ENCODE measurements at places on chromosomes 2 and 18.

GRCh38 chr2:69223759-69224511, 163.1 kb downstream of the GFPT1 start:
- no peak for DNase-seq

DNA sequence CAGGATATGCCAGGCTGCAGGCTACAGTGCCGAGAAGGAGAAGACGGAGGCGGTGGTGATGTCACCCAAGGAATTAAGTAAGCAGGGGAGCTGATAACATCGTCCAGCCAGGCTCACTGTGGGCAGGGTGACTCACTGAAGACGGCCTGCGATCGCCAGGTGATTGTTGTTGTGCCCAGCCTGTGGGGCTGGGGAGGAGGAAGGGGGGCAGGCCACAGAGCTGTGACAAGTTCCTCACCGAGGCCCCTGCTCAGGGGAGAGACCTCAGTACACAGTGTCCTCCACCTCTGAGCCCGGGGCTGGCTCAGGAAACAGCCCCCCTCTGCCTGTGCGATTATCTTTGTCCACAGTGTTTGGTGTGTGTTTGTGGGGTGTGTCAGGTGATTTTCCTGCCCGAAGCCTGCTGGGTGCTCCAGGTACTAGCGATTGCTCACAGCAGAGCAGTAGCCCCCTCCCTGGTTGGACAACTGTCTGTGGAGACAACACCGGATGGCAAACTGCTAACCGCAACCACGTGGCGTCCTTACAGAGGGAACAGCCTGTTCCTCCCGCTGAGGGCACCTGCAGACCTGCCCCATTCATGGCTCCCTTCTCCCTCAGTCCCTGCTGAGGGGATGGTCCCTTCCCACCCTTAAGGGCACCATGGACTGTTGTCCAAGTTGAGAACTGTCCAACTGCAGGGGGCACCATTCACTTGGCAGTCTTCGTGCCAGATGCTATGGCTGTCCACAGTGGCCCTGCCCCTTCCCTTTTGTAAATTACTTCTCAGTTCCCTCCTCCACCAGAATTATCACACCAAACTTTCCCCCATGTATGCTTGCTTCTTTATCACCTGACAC, 95.1 kb downstream of the ZFP36L2 start:
- peak; percentile 61 for DNase-seq

DNA sequence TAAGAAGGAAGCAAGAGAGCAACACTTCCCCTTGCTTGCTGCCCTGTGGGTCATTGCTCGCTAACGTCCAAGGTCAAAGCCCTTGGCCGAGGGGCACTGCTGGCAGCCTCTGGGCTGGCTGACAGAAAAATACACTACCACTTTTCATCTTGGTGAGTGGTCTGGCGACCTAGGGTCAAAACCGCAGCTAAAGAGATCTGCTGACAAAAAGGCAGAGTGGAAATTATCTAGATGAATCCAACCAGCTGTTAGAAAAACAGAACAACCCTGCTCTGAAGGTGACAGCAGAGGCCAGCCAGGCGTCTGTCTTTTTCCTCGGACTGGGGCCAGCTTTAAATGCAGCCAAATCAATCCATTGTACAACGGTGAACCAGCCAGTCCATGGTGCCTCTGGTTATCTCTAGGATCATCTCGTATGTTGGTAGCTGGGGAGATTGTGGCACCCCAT, 92.6 kb downstream of the CD8B2 start:
- no peak for DNase-seq

DNA sequence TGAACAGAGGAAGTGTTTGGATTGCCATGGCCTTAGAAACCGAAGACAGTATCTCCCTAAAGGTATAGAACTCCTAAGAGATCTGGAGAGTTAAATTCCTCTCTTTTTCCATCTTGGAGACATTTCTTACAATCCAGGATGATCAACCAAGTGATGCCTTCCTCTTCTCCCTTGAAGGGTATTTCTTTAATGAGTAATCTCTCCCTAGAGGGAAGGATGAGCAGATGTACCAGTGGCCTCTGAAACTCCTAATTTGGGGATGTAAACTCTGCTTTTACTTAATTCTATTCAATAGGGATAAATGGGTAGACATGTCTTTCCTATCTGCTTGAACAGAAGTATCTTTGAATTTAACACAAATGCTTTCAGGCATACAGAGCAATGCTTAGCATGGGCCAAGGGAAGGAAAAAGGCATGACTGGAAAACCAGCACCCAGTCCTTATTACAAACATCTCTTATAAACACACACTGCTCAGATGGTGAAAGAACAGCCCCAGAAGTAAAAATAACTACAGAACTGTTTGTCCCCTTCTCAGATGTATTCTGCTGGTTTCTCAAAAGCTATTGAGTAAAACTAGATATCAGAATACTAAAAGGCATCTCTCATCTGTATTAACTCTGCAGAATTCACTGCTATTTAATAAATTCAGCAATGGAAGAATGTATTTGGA, 4.7 kb upstream of the THNSL2 start:
- DNase-seq: no peak

GRCh38 chr18:68447286-68447685, 267.6 kb downstream of the TMX3 start:
- DNase-seq: no peak

DNA sequence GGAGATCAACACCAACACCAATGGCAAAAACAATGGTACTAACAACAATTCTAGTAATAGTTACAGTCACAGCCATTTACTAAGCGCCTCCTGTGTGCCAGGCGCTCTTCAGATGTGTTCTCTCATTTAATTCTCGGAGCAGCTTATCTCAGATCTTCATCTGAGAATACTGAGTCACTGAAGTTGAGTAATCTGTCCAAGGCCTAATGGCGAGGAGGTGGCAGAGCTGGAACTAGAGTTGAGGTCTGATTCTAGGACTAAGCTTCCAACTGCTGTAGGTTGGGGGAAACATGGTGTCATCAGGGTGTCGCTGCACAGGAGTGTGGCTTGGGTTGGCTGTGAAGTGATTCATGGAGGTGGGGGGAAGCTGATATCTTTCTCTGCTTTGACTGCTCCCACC, 156.1 kb downstream of the DYSF start:
- DNase-seq: no peak

GRCh38 chr2:53576166-53576565, 191.4 kb upstream of the CHAC2 start:
- no peak for DNase-seq

DNA sequence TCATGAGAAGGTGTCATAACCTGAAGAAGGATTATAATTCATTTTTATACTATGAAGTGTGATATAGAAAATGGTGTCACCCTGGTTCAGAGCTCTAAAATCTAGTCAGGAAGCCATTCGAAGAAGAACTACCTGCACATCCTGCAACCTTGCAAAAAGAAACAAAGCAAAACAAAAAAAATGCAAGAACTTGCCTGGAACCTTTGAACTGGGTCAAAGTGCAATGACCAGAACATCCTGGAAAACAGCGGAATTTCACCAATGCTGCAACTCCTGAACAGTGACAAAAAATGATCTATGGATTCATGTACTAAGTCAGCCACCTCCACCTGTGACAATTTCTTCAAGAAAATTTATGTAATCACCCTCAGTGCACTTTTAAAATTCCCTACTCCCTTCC, 1083.3 kb upstream of the GYPC start:
- DNase-seq: no peak

DNA sequence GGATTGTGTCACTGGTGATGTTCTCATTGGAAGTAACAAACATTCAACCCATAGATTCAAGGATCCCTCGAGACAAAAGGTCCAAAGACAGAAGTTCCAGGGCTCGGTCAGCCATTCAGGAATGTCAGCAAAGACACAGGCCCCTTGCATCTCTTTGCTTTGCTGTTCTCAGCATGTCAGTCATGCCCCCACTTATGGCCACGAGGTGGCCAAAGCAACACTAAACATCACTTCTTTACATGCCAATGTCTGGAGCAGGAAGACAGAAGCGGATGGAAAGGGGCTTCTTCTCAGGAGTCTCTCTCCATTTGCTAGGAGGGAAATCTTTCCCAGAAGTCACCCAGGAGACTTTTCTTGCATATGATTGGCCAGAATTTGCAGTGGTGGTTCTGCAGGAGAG, 191.6 kb upstream of the SP5 start:
- no peak for DNase-seq

DNA sequence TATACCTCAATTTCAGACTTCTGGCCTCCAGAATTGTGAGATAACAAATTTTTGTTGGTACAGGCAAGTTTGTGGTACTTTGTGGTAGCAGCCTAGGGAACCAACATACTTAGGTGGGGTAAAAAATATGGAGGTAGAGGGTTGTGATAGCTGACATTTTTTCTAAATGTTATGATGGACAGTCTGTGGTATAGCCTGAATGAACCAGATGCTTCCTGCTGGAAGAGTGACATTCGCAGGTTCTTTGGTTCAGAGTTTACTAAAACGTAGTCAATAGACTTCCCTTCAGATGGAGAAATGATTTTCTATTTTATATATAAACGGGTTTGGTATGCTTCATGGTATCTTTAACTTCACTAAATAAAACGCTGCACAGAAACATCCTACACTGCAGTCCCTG, 42.8 kb downstream of the PMAIP1 start:
- DNase-seq: no peak

DNA sequence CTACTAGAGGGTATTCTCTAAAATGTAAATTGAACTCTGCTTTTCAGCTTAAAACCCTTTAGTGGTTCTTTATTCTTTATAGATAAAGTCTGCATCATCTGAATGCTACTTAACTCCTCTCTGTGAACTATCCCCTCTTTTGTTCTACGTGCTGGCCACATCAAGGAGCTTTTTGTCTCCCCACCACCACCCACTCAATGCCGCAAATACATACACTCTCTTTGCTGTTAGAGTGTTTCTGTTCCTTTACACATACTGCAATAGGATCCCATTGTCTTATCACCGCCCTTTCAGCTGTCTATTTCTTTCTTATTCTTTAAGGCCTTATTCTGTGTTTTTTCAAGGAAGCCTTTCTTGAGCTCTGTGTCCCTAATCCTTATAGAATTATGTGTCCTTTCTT, 83.3 kb downstream of the EML4 start:
- no peak for DNase-seq

- no peak for DNase-seq
Measured at GRCh38 chr2:151374436-151374835, 17.0 kb downstream of the TNFAIP6 start.

- no peak for DNase-seq
Measured at GRCh38 chr2:37769551-37769950, 98.1 kb upstream of the CDC42EP3 start.

DNA sequence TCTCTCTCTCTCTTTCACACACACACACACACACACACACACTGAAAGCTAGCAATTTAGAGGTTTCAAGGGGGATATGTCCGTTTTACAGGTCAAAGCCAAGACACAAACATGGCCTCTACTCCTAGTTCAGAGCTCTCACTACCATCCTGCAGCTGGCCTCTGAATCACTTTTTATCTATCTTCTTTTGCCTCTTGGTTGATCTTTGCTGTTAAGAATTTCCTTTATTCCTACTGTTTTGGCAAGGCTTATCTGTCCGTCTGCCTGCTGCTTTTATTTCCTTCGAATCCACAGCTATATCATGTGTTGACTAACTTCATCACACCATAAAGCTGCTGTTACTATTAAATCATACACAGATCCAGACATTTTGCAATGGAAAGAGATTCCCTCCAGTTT, 543.0 kb downstream of the PLCL1 start:
- DNase-seq: no peak

DNA sequence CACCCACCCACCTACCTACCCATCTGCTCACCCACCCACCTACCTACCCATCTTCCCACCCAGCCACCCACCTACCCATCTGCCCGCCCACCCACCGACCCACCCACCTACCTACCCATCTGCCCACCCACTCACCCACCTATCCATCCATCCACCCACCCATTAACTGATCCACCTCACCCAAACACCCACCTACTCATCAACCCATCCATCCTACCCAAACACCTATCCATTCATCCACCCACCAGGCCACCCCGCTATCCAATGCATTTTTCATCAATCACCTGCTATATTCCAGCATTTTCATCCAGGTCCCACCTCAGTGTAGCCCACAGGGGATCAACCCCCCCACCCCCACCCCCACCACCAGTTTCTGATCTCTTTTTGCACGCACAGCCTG, 121.8 kb downstream of the GLI2 start:
- DNase-seq: no peak

- DNase-seq: no peak
Measured at GRCh38 chr2:23691106-23691470, 235.8 kb downstream of the ATAD2B start.

DNA sequence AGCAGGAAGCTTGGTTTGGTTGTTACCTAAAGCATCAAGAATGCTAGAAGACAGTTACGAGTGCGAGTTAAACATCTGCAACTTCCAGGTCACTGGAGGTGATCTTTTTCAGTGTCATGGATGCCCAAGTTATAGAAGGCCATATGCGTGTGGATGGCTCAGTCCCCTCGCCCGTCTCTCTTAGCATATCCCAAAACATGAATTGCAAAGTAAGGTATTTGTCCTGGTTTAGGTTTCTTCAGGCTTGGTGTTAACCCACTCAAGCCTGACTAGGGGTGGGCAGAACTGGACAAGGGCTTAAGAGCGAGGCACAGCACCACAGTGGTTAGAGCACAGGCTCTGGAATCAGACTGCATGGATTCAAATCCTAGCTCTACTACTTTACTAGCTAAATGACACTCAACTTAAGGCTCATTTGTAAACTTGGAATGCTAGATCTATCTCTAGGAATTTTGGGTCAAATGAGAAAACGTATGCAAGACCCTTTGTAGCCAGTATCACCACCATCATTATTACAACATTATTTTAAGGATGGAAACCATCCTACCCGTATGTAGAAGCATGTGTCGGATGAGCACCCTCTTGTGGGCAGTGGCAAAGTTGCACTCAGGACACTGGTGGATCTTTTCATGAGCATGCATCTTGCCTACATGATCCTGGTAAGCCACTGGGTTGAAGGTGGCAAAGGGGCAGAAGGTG, 11.2 kb downstream of the ZNF142 start:
- peak; percentile 19 for DNase-seq

GRCh38 chr2:128362889-128363228, 44.2 kb upstream of the HS6ST1 start:
- DNase-seq: no peak

DNA sequence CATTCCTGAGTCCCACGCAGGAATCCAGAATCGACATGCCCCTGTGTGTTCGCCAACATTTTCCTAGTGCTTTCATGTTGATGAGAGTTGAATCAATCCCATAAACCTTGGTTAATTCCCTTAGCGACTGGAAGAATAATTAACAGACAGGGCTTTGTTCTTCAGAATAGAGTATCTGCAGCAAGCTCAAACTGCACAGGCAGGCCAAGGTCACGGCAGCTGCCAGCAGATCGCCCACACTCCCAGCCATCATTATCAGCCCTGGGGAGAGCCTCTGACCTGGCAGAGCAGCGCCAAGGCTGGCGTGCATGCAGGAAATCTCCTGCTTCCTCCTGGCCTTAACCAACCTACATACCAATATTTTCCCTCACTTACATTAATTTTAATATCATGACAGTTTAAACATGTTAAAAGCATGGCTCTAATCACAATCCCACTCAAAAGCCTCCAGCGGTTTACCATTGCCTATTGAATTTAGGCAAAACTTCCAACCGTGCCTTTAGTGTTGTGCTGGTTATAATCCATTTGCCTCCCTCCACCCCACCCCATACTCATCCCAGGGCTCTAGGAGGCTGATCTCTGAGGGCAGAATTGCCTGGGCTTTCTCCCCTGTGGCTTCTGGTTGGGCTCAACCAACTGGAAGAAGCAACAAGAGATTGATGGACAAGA, 46.8 kb upstream of the NCK2 start:
- no peak for DNase-seq

Measured in stimulated activated CD8-positive, alpha-beta memory T cell treated with anti-CD3 and anti-CD28 coated beads, Interleukin-7, amount 100 ng/mL, for 1 hour (primary cell).